Tibial nerve (tissue), 4 donors: ENCODE measurements at places on chromosomes 3 and 15. TPM values are rescaled to one million over a fixed set of nuclear protein-coding genes. Genes with fewer than 3 reads are reported as not detected.

PPP4R2 gene
- 79.8 TPM for total RNA-seq

CHRD gene
- total RNA-seq = 29.1 TPM

CD200 gene
- total RNA-seq = 4.5 TPM

RUBCN gene
- 63.6 TPM for total RNA-seq

ADAMTS17 gene
- total RNA-seq = 3.3 TPM

HESX1 gene
- total RNA-seq = 3.6 TPM

SLC2A2 gene
- total RNA-seq = not detected

ILDR1 gene
- total RNA-seq = not detected

MESP2 gene
- not detected for total RNA-seq

PAK6 gene
- not detected for total RNA-seq

MFGE8 gene
- total RNA-seq = 546 TPM

CDCP1 gene
- 0.84 TPM for total RNA-seq

PRTG gene
- total RNA-seq = 12.8 TPM

HMCES gene
- total RNA-seq = 18.2 TPM

AMT gene
- total RNA-seq = 7.0 TPM

LRRC34 gene
- total RNA-seq = 10.3 TPM

XCR1 gene
- total RNA-seq = not detected

PLA2G4E gene
- not detected for total RNA-seq

FHIT gene
- total RNA-seq = 6.1 TPM

SOX14 gene
- total RNA-seq = not detected

INSYN1 gene
- 2.8 TPM for total RNA-seq
